ENCODE measurements at places on chromosomes 2 and 18.

- no peak for DNase-seq
Observed at GRCh38 chr2:145116834-145117725, 597.2 kb upstream of the ZEB2 start.

DNA sequence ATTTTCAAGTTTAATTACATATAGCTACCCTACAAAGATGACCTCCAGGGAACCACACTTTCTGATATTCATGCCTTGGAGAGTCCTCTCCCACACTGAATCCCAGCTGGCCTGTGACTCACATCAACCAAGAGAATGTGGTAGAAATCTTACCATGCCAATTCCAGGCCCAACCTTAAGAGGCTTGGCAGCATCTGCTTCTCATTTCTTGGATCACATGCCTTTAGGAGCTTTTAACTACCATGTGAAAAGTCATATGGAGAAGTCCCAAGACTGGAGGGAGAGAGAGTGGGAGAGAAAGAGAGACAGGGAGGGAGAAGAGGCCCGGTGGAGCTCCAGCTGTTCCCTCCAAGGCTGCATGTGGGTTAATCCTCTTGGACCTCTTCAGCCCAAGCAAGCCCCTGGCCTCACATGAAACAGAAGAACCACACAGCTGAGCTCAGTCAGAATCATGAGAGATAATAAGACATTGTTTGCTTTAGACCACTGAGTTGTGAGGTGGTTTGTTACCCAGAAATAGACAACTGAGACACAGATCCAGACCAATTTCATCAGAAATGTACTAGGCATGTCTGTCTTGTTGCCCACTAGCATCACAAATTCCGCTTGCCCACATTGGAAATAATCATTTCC, 190.7 kb downstream of the MTCL1 start:
- no peak for DNase-seq

DNA sequence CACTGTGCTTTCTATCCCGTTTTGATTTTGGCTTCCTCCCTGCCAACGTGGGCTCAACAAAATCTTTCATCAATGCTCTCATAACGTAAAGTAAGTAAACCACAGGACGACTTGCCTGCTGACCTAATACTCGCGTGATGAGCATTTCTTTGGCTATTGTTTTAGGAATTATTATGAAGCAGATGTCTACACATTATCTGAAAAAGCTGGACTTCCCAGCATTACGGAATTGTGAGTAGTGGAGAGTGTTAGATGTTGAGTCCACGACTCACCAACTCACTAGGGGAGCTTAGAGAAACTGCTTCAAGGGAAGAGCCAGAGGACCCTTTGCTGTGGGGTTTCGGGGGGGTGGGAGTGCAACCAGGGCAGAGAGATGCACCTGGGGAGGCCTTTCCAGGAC, 21.9 kb downstream of the HJURP start:
- DNase-seq = no peak

DNA sequence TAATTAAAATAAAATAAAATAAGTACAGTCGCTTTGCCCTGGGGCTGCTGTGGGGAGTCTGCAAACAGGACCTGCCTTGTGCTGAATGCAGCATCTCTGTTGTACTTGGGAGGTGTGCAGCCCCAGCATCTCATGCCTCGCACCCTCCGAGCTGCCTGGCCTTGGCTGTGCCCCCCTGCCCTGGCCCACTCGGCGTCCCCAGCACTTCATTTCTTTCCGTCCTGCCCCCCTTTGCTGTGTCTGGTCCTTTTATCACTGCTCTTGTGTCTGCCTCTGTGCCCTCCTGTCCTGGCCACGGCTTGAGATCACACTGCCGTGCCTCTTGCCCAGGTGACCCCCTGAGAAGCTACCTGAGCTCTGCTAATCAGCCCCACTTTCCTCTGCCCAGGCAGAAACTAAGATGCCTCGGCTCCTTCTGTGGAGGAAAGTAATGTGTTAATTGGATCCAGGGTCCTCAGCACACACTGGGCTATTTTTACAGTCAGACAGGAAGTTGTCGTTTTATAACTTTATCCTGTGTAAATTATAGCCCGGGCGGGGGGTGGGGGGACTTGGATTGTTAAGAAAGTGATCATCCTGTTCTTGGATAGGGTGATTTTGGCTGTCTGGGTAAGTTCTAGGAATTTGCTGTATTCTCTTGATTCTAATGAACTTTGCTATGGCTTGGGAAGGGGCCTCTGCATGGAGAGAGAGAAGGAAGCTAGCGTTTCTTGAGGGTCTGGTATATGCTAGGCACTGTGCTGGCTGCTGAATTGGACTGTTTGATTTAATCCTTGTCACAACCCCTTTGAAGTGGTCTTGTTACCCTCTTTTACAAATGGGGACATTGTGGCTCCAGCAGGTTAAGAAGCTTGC, 69.4 kb downstream of the AGAP1 start:
- no peak for DNase-seq

DNA sequence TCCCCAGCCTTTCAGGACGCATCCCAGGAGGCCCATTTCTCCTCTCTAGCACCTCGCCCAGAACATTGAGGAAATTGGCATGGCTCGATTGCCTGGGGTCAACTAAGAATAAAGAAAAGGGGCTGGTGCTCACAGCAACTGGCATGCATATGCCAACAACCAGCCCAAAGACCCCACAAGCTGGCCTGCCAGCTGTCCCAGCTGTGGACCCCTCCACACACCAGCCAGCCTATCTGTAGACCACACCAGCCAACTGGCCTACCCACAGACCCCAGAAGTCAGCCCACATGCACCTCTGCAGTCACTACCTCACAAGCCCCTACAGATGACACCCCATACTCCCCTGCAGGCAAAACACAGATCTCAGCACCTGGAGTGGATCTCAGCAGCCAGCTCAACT, 123.8 kb upstream of the ID2 start:
- no peak for DNase-seq

DNA sequence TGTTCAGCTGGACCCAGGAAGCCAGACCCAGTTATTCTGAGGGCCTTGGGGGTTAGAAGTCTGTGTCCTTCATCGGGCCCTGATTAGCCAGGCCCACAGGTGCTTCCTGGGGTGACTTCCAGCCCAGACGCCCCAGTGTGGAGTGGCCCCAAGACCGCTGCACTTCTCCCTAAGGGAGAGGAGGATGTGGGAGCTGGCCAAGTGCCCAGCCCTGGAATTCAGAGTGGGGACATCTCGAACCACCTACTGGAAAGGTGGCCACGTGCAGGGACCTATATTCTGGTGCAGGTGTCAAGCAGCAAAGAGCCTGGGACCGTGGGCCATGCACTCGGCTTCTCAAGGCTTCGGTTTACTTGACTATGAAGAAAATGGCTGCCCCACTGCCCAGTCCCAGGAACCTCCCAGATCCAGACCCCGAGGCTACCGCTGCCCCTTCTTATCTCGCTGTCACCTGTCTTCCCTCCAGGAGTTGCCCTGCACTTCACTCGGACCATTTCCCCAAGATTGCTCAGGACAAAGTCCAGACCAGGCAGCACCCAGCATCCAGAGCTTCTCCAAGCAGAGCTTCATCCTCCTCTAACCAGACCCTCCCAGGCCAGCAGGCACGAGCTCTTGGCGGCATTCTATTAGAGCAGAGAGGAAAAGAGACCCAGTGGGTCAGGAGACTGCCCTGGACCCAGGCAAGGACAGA, 142.8 kb upstream of the ID2 start:
- DNase-seq = no peak

DNA sequence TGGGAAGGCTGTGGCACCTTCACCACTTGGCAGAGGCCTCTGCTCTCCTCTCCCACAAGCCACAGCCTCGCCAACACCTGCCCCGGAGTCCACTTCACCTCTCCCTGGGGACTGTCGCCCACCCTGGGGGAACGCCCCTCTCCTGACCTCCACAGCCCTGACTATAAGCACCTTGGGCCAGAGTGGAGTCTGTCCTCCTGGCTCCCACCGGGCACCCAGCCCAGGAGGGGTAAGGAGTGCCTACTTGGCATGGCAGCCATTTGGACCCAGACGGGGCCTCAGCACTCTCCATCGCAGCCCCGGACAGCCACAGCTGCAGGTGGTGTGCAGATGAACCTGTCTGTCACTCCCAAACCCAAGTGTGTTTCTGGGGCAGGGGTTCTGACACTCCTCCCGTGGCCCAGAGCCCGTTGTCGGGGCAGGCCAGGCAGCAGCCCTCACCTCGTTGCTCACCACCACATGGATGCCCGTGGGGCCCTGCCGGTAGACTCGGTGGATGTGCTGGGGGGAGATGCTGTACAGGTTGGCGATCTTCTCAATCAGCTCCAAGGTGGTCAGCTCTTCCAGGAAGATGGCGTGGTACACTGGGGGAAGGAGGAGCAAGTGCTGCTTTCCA, 53.5 kb downstream of the TFCP2L1 start:
- no peak for DNase-seq

DNA sequence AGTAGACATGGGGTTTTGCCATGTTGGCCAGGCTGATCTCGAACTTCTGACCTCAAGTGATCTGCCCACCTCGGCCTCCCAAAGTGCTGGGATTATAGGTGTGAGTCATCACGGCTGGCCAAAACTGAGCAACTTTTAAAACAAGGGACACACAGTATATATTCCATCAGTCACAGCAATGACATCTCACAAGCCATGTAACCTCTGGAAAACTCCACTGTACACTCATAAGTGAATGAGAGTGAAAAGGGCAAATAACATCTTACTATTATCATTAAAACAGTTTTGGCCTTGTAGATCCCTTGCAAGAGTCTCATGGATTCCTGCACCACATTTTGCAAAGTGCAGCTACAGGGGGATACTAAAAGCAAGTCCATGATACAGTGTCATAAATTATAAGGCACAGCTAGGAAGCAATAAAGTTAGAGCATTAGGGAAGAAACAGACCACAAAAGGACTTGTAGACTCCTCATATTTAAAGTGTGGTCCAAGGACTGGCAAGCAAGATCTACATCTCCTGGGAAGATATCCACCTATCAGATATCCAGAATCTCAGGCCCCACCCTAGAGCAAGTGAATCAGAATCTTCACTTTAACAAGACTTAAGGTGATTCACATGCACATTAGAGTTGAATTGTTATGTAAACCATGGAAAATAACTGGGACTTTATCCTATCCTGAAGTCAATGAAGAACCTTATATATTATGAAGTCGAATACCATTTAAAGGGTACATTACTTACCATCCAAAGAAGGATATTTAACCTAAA, 5.7 kb downstream of the SMC6 start:
- no peak for DNase-seq

- no peak for DNase-seq
Observed at GRCh38 chr2:196274387-196274809, 103.0 kb upstream of the STK17B start.

DNA sequence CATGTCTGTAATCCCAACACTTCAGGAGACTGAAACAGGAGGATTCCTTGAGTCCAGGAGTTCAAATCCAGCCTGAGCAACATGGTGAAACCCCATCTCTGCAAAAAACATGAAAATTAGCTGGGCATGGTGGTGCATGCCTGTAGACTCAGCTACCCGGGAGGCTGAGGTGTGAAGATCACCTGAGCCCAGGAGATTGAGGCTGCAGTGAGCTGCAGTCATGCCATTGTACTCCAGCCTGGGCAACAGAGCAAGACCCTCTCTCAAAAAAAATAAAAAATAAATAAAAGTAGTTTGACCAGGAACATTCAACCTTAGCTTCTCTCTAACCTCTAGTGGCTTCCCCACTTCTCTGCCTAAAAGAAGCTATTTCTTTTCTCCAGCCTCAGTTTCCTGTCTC, 23.8 kb downstream of the SH3BP4 start:
- DNase-seq = no peak

- DNase-seq = no peak
Observed at GRCh38 chr18:45521777-45522176, 93.5 kb upstream of the SLC14A2 start.

DNA sequence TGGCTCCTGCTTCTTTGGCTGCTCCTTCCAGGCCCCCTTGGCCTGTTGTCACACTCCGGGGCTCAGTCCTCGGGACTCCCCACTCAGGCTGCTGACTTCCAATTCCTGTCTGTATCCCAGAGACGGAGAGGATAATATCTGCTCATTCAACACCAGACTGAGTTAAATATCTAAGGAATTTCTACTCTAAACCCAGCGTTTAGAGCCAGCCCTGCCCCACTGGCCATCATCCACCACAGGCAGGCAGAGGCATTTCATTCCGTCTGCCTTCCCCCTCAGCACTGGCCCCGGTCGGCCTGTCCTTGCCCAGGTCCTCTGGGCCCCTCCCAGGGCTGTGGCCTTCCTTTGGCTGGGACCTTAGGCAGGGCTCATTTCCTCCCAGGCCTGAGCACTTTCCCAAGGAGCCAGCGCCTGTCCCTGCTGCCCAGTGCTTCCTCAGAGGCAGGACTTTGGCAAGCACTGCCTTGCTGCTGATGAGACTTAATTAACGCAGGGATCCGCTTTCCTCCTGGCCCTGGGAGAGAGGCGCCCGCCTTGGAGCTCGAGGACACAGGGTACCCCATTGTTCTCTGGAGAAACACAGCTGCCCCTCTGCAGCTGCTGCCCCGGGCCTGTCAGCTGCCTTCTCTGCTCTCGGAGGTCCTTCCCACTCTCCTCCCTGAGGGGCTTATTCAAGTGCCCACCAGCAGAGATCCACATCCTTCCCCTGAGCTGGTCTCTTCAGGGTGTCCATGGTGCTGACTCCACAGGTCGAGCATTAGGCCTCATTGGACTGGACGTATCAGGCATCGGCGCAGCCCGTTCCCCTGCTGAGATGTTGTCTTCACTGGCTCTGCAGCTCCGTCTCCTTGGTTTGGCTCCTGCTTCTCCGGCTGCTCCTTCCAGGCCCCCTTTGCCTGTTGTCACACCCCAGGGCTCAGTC, 42.8 kb downstream of the ATOH8 start:
- DNase-seq = no peak

GRCh38 chr2:201777869-201778268, 2.9 kb downstream of the ALS2 start:
- DNase-seq = no peak

GRCh38 chr2:119436993-119437772, 5.5 kb downstream of the TMEM37 start:
- no peak for DNase-seq

DNA sequence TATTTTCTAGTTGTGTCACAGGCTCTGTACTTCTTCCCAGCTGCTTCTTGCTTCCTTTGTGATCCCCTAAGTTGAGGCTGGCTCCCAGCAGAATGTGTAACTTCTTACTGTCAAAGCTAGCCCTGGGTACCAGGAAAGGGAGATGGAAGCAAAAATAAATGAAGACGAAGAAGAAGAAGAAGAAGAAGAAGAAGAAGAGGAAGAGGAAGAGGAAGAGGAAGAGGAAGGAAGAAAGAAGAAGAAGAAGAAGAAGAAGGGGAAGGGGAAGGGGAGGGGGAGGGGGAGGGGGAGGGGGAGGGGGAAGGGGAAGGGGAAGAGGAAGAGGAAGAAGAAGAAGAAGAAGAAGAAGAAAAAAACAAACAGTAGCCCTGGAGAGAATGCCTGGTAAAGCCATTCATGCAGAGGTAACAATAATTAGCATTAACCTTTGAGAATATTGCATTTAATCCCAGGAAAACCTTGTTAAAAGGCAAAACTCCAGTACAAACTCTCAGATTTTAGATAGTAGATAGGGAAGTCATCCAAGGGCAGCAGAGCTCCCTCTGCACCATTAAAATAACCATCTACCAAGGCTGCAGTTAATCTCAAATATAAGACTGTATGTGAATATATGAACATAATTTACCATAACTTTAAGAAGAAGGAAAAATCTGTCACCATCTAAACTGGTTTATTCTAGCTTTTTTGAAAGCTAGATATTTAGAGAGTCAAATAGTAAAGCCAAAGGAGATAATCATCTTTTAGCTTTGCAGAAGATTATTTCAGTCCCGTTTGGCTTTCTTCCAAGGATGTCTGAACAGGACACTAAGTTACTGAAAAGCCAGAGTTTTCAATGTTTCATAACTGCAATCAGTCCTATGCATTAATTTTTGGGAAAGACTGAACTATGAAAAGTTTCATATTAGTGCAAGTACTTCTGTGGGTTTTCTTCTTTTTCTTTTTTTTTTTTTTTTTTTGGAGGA, 44.3 kb upstream of the FBXO11 start:
- no peak for DNase-seq

GRCh38 chr2:223837287-223838061, at the start of gene AP1S3:
Gene AP1S3 (minus strand): TSS chr2:223837582. CDS start chr2:223837450, 132 bp downstream.
- DNase-seq = peak; percentile 80

All from activated CD4-positive, alpha-beta T cell treated with anti-CD3 and anti-CD28 coated beads, Interleukin-2, amount 50 U/mL, for 48 hours (primary cell).